T-helper 2 cell treated with Interferon-gamma antibody and Interleukin-4, amounts not matched to agents 100 ng/mL and 5 ng/mL, for 36 hours (primary cell): ENCODE measurements at places on chromosomes 13 and 19. TPM values are rescaled to one million over a fixed set of nuclear protein-coding genes. Genes with fewer than 3 reads are reported as not detected.

DENND1C gene
- total RNA-seq: 90.0 and 94.3 TPM in 2 replicates

JUND gene
- total RNA-seq: 292 and 308 TPM in 2 replicates

PTGER1 gene
- total RNA-seq: 0.16 and 0.23 TPM in 2 replicates

ZNF20 gene
- total RNA-seq: 2.1 and 2.8 TPM in 2 replicates

SPC24 gene
- total RNA-seq: 69.9 and 71.4 TPM in 2 replicates

TMTC4 gene
- total RNA-seq: 19.6 and 24.0 TPM in 2 replicates

ZSCAN22 gene
- 3.6 and 4.3 TPM in 2 replicates for total RNA-seq

ZNF444 gene
- 29.6 and 32.4 TPM in 2 replicates for total RNA-seq

SBK3 gene
- total RNA-seq: not detected in 2 replicates

CD37 gene
- total RNA-seq: 213 and 221 TPM in 2 replicates

LACC1 gene
- 0.45 and 0.66 TPM in 2 replicates for total RNA-seq

MED26 gene
- total RNA-seq: 15.5 and 15.8 TPM in 2 replicates

SLC5A5 gene
- 0.48 and 0.84 TPM in 2 replicates for total RNA-seq
